ENCODE measurements at places on chromosomes 13 and 19.

GRCh38 chr13:45807520-45808099 lies 43.9 kb downstream of the SIAH3 start:
- no peak for DNase-seq

DNA sequence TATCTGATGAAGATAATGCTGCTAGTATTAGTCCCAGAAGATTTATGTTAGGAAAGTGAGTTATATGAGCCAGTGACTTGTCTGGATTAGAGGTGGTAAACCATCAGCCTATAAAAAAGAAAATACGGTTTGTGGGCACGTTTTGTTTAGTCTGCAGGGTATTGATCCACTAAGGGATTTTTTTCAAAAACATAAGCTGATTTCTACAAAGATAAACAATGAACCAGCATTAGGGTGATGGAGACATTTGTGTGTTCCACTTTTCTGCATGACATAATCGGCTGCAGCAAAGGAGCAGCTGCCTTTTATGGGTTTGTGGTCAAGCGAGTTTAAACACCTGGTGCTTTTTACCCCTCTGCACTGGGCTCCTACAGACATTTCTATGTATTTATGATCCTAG lies 836.4 kb upstream of the GPC6 start:
- DNase-seq, result no peak

DNA sequence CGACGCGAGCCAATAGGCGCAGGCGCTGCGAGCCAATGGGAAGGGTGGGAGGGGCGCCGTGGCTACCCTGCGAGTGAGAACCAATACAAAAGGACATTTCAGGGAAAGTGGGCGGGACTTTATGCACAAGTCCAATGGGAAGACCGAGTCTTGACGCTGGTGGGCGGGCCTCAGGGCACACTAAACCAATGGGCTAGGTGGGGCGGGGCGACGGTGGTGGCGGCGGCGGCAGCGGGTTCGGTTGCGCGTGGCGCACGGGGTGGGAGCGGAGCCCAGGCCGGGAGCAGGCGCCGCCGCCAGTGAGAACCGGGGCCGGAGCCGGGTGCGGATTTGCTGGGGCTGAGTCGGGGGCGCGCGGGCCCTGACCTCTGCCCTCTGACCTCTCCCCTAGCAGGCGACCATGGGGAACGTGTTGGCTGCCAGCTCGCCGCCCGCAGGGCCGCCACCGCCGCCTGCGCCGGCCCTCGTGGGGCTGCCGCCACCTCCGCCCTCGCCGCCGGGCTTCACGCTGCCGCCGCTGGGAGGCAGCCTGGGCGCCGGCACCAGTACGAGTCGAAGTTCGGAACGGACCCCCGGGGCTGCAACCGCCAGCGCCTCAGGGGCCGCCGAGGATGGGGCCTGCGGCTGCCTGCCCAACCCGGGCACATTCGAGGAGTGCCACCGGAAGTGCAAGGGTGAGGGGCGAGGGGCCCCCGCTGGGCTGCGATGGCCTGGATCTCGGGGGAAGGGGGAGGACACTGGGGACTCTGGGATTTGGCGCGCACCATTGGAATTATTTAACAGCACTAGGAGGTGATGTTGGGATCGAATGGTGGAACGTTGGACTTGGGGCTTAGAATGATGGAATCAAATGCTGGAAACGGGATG lies at the start of gene TOMM40:
TSS of gene TOMM40 (plus strand) at position 239 of the 867 bp plus-strand sequence. CDS start at position 401, 162 bp downstream.
- DNase-seq, result no peak

GRCh38 chr13:28299916-28300315 lies 161.6 kb downstream of the PAN3 start:
- no peak for DNase-seq

DNA sequence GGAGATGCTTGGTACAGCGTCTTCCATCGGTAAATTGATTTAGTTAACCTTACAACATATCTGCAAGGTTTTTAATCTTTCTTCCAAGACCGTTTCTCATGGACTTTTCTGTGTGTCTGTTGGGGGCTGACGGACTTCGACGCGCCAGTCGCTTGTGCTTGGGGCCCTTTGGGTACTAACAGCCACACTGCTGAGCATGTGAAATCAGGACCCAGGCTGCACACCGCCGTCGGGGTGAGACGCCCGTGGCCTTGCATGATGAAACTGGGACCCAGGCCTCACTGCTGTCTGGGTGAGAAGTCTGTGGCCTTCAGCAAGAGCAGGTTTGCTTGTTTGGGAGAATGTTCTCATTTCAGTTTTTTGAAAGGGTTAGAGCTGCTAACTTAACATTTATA lies 9.8 kb downstream of the ATP4B start:
- DNase-seq, result peak; percentile 11

- DNase-seq, result no peak
Observed at GRCh38 chr13:59527500-59527899, 636.2 kb downstream of the DIAPH3 start.

DNA sequence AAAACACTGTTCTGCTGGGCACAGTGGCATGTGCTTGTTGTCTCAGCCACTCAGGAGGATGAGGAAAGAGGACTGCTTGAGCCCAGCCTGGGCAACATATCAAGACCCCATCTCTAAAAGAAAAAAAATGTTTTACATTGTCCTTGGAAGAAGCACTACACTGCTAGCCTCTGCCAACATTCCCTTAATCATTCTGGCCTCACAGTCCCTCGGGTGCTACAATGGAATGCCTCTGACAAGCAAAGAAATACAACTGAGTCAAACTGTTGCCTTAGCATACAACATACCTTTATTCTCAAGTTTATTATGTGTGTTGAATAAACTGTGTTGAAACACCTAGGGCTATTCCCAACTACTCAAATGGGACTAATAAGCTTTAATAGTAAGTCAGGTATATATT lies 56.1 kb downstream of the PSPC1 start:
- no peak for DNase-seq

GRCh38 chr13:84038001-84038400 lies 155.7 kb upstream of the SLITRK1 start:
- DNase-seq, result no peak

GRCh38 chr19:6826281-6826920 lies 53.9 kb downstream of the VAV1 start:
- DNase-seq, result peak; percentile 60

GRCh38 chr13:46160471-46161066 lies 21.4 kb downstream of the LCP1 start:
- DNase-seq, result no peak

DNA sequence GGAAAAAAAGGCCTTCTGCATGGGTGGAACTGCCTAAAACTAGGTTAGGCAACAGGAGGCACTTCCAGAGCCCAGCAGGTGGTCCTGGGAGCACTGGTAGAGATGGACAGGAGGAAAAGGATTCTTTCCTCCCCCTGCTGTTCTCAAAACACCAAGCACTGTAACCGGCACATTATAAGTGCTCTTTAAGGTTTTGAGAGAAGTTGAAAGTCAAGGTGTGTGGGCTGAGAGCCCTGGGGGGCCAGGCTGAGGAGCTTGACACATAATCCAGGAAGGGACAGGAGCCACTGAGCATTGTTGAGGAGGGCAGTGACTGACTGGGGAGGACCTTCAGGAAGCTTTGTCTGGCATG lies 32.3 kb downstream of the SPATA13 start:
- DNase-seq, result no peak

DNA sequence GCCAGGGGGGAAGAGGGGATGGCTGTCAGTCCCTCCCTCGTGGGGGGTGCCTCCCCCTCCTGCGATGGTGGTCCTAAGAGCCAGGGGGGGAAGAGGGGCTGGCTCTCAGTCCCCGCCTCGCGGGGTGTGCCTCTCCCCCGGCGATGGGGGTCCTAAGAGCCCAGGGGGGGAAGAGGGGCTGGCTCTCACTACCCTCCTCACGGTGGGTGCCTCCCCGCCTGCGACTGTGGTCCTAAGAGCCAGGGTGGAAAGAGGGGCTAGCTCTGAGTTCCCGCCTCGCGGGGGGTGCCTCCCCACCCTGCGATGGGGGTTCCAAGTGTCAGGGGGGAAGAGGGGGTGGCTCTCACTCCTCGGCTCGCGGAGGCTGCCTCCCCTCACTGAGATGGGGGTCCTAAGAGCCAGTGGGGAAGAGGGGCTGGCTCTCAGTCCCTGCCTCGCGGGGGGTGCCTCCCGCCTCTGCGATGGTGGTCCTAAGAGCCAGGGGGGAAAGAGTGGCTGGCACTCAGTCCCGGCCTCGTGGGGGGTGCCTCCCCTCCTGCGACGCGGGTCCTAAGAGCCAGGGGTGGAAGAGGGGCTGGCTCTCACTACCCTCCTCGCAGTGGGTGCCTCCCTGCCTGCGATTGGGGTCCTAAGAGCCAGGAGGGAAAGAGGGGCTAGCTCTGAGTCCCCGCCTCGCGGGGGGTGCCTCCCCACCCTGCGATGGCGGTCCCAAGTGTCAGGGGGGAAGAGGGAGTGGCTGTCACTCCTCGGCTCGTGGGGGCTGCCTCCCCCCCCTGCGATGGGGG lies 2325.6 kb upstream of the PCDH20 start:
- DNase-seq, result no peak

- no peak for DNase-seq
Observed at GRCh38 chr13:99559560-99559959, 58.3 kb downstream of the TM9SF2 start.

DNA sequence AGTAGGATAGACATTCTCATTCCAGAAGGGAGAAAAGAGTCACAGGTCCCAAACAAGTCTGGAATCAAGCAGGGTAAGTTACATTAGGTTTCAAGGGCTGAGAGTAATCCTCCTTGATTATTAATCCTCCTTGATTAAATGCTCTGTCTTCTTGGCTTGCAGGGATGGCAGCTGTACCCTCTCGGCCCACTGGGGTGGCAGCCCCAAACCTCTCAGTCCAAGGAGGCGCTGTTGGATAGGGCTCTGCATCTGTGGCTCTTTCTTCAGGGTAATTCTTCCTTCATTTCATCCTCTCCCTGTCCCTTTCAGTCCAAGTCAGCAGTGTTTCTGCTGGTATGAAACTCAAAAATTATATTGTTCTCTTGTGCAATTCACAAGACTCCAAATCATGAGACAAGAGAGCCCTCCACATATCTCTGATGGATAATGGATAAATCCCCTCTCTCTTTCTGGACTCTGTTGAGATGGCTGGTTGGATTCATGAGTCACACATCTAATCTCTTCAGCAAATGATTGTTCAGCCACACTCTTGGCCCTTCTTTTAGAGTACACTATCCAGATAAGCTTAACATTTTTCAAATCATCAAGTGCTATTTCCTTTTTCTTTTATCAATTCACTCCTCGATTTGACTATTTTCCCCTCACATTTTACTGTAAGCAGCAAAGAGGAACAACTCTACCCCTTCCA lies 323.7 kb upstream of the HTR2A start:
- DNase-seq, result no peak

DNA sequence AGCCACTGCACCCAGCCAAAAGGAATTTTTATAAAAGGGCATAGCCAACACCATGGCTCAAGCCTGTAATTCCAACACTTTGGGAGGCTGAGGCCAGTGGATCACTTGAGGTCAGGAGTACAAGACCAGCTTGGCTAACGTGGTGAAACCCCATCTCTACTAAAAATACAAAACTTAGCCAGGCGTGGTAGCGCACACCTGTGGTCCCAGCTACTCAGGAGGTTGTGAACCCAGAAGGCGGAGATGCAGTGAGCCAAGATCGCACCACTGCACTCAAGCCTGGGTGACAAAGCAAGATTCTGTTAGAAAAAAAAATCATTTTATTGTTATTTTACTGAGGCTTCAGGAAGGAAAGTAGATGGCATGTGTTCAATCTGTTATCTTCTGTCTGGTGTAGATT lies 31.3 kb upstream of the FOXO1 start:
- no peak for DNase-seq

DNA sequence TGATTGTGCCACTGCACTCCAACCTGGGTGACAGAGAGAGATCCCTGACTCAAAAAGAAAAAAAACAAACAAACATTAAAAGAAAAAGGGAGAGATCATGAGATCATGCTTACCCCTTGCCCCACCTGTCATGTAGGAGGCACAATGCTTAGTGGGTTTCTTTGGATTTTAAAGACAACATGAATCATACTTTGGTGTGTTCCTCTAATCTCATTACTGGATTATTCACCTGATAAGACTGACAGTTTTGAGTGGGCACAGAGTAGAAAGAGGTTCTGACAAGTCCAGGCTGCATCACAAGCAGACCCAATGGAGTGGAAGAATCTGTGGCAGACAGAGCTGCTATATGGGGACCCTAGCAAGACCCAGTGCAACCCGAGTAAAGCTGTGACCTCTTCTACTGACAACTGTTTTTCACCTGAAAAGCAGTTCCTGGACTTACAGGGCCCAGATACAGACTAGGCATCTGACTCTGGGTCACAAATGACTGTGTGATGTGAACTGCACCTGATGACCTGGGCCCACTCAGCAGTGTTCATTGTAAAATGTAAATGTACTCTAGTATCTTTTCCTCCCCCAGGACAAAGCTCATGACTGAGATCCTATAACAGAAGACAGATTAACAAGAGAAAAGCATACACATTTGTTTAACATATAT lies 28.9 kb upstream of the USP12 start:
- DNase-seq, result no peak

GRCh38 chr13:21137696-21138095 lies 38.7 kb downstream of the SKA3 start:
- DNase-seq, result no peak

- DNase-seq, result no peak
Observed at GRCh38 chr13:90723381-90723780, 624.1 kb upstream of the MIR17HG start.

- no peak for DNase-seq
Observed at GRCh38 chr13:29832761-29833298, 17.6 kb downstream of the UBL3 start.

DNA sequence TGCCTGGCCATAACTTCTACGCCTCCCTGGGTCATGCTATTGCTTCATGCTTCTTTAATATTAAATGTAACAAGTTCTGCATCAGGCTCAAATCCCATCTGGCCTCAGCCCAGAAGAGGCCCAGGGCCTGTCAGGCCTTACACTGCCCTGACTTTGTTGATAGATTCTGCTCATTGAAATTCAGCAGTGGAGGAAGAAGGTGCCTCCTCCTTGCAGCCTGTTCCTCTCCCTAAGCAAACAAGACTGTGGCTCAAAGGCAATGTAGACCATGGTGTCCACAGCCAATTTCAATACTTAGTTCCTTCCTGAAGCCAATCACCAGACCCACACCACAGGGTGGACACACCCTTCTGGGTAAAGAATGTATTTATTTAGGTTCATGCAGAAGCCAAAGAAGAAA lies 59.4 kb downstream of the LACC1 start:
- no peak for DNase-seq

DNA sequence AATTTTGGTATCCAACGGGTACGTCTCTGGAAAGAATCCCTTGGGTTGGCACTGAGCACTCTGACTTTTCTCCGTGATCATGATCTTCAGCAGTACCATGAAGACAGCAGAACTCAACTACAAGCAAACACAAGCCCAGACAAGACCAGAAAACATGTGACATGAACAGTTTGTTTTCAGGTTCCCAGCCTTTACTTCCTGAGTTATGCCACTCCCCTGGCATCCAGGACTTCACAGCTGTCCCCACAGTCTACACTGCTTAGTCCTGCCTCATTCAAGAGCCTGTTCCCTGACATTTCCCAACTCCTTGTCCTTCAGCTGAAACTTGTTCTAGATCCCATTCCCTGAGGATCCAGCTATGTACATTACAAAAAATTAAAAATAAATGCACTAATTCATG lies 4.9 kb upstream of the N4BP2L1 start:
- DNase-seq, result no peak

DNA sequence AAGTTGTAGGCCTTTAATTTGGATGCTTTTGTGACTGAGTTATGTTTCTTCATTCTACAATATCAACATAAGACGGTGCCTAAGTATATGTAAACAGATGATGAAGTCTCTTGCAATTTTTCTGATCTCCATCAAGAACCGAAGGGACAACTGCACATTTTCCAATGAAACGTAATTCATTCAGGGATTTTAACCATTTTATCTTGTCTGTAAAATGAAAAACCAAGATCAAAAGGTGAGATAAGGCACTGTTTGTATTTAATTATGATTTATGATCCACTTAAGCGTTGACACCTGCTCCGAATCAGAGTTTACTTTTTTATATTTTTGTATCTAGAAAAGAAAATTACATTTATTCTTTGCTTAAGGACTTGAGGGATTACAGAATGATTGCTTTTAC lies 556.8 kb upstream of the ARGLU1 start:
- DNase-seq, result no peak
